ENCODE measurements at places on chromosomes 16 and 17.
A peak's percentile ranks its signal among the peaks of the same experiment; 100 is the strongest.

DNA sequence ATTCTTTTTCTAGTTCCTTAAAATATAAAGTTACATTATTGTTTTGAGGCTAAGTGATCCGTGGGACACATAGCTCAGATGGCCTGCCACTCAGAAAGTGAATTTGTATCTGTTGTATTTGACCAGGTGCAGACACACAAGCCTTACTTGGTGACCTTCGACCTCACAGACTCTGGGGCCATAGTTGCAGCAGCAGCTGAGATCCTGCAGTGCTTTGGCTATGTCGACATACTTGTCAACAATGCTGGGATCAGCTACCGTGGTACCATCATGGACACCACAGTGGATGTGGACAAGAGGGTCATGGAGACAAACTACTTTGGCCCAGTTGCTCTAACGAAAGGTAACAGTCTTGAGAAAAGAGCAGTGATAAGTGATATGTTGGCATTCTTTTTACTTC lies 30.5 kb downstream of the TMEM11 start:
- no peak for DNase-seq

- DNase-seq: no peak
Observed at GRCh38 chr16:55326261-55327092, 2.5 kb downstream of the IRX6 start.

DNA sequence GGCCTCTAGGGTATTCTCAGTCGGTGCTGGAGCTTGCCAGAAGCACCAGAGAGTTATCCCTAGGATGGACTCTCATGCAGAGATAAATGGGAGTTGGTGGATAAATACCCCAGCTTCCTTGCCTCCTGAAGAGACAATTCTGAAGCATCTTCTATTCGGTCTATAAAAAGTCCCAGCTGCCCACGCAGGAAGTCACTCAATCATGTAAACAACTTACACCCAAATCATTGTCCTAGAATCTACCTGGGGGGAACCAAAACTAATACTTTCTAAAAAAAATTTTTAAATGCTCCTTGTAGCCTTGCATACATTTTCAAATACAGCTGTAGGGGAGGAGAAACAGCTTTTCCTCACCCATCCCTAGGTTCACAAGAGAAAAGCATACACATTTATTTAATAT lies 66.6 kb upstream of the ELAC2 start:
- DNase-seq: no peak

GRCh38 chr17:66412857-66413558 lies 110.6 kb downstream of the PRKCA start:
- no peak for DNase-seq

DNA sequence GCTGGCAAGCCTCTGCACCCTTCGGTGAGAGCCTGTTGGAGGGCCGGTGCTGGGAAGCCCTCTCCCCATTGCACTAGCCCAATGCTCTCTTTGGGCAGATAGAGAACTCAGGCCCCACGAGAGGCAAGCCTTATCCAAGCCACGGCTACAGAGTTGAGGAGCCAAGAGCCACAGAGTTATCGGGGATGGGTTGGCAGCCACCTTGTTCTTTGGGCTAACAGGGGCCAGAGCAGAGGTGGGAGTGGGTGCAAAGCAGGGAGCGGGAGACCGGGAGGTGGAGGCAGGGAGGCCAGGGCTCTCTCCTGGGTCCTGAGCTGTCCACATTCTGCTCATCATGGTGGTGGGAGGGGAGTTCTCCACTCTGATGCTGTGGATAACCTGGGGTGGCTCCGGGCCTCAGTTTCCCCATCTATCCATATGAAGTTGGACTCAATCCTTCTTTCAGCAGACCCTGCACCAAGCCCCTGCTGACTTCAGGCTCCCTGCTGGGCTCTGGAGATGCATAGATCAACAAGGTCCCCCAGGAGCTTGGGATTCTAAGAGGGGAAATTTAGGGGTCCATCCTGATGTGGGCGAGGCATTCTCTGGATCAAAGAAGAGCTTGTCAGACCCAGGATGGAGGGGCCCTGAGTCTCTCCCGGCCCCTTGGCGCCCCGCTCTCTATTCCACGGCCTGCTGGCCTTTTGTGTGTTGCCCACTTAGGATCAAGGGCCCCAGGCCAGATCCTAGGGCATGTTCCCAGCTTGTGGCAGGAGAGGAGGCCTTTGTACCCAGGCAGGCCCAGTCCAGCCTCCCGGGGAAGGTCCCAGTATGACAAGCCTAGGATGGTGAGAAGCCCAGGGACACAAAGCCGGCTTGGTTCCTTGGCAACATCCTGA lies 557 bp upstream of the CX3CL1 start:
- DNase-seq: no peak

GRCh38 chr17:58755577-58756245 lies at the start of gene PPM1E:
Gene PPM1E, plus strand, starts transcription at chr17:58755854.
- no peak for DNase-seq

GRCh38 chr16:59964232-59964924 lies 1230.3 kb upstream of the GOT2 start:
- no peak for DNase-seq

DNA sequence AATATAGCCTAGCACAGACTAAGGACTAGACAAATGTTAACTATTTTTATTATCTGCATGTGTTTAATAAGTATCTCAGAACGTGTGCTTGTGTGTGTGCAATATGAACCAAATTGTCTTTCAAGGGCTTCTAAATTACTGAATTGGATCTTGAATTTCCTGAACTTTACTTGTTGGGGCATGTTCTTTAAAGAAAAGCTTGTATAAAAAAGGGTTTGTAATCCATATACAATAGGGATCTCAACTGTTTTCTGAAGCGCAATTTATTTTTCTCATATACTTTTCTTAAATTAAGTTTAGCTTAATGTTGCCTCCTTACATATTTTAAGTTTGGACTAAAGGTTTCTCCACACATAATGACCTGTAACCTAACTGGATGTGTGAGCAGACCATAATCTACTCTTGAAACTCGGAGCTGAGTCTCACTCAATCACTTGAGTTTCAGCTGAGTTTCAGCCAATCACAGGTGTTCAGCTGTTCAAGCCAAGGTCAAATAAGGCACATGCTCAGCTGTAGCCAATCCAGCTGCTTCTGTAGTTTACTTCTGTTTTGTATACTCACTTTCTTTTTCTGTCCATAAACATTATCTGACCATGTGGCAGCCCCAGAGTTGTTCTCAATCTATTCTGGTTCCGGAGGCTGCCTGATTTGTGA lies 72.3 kb downstream of the CDK5R1 start:
- peak; percentile 92 for DNase-seq

DNA sequence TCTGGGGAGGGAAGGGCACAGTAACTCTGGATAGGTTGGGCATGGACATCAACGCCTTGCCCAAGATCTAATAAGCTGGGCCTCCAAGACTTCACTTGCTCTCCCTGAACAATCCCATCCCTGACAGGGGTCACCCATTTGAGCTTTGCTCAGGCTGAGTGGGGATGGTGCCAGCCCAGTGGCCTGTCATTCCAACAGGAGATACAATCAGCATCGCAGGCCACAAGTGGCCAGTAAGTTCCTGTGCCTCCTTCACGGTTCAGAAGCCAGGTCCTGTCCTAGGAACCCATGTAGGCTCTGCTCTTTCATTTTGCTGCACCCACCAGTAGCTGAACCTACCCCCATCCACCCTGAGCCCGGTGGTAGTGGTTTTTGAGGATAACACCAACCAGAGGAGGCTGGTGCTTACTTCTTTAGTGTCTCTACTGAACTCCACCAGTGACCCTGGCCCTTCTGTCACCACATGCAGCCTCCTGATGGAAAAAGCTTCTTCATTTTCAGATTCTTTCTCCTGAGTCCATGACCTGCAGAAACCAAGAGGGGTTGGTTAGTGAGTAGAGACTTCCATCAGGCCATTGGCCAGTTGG lies 14.9 kb downstream of the PLEKHG4 start:
- DNase-seq: no peak

- DNase-seq: no peak
Observed at GRCh38 chr17:12545877-12546513, 119.7 kb upstream of the MYOCD start.

DNA sequence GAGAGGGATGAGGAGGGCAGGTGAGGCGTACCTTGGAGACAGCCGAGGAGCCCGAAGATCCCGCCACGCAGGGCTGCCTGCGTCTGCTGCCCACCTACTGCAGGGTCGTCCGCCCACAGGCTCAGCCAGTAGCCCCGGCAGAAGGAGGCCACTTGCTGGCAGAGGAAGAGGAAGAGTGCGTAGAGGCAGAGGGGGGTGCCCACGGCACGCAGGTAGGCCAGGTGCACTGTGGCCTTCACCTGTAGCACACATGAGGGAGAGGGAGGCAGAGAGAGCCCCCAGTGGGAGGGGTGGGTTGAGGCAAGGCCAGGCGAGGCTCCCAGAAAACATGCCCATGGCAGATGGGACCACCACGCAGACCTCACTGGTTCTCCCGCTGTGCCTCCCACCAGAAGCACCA lies 53.7 kb downstream of the ABCC6 start:
- DNase-seq: no peak

DNA sequence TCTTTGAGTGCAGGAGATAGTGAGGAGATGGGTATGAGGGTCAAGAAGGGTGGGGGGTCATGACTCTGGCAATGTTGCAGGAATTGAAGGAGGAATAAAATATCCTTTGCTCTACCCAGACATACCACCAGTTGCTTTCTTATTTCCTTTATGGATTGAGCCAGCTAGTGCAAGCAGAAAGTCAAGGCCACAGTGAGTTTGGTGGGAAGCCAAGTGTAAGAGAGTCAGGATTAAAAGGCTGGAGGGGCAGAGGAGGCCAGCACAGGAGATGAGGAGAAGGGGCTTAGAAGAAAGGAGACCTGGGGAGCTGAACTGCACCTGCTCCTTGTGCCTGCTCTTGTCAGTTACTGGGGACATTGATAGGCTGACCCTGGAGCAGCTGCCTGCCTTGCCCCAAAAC lies 16.1 kb downstream of the PIRT start:
- no peak for DNase-seq

- DNase-seq: no peak
Observed at GRCh38 chr16:1945559-1946391, 2.8 kb upstream of the MSRB1 start.

GRCh38 chr17:76233588-76234353 lies 6.5 kb downstream of the RNF157 start:
- DNase-seq: no peak

DNA sequence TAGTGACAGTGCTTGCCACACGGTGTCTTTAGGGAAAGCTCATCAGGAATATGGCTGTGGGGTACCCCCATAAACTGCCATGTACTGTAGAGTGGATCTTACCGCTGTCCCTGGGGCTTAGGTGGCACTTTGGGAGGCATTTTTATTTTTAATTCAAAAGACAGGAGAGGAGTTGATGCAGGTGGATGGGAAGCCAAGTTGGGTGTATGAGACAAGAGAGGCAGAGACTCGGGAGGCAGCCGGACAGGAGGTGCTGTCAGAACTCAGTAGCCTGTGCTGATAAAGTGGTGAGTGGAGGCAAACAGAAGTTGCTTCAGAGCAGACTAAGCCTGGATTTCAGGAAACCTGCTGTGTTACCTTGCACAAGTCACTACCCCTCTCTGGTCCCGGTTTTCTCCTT lies 185.9 kb downstream of the TMEM132E start:
- no peak for DNase-seq

DNA sequence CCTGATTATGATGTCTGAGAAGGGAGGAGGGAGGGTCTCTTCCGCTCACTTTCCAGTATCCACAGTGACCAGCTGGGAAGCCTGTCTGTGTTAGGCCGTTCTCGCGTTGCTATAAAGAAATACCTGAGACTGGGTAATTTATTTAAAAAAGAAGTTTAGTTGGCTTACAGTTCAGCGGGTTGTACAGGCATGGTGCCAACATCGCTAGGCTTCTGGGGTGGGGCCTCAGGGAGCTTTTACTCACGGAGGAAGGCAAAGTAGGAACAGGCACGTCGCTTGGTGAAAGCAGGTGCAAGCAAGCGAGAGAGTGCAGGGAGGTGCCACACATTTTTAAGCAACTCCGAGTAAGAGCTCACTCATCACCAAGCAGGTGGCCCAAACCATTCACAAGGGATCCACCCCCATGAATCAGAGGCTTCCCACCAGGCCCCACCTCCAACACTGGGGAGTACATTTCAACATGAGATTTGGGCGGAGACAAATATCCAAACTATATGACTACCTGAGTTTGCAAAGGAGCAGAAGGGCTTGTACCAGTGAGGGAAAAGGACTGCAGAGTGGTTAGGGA lies 137.5 kb downstream of the CCDC182 start:
- DNase-seq: no peak

DNA sequence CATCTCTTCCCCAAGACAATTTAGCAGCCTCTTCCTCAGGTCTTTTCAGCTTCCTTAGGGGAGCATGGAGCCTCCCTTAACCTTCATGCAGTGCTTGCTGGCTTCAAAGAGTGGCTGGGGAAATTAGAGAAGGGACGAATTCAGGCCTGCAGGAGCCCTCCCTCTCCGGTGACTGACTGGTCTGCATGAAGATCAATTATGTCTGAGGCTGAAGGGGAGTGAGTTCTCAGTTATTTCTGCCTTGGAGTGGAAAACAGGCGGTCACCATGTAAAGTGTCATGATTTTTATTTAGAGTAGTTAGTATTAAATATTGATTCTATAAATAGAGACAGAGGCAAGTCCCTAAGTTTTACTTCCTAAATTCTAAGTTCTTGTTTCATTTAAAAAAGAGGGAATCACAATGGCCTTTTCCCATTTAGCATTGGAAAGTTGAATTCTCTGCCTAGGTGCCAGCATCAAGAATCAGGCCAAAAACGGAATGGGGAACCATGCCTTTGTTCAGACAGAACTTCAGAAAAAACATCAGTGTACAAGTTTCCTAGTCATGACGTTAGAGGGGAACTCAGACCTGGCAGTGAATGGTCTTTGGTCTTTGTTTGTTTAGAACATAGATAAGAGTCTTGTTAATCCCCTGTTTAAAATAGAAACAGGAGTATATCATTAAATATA lies 4.4 kb downstream of the GABARAPL2 start:
- DNase-seq: no peak

- no peak for DNase-seq
Observed at GRCh38 chr17:34556384-34556783, 23.0 kb upstream of the TMEM132E start.

DNA sequence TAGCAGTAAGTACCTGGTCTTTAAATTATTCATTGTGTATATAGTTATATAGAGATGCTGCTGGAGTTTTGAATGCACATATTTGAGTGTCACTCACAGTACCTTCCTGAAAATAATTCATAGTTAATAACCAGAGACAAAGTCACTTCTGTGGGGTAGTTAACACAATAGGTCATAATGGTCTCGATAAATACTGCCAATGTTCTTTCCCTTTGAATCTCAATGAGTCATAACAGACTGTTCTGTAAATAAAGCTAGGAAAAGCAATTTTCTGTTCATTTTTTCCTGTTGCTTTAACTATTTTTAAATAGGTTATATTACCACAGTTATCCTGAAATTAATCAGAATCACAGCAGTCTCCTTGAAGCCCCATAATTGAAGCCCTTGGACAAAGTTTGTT lies 87.2 kb downstream of the MAP2K4 start:
- DNase-seq: no peak

- no peak for DNase-seq
Observed at GRCh38 chr17:60678118-60678444, 430 bp downstream of the BCAS3 start.
